Fibroblast of skin of right biceps (primary cell): ENCODE measurements at places on chromosomes 1 and 21.
A peak's percentile ranks its signal among the peaks of the same experiment; 100 is the strongest.

DNA sequence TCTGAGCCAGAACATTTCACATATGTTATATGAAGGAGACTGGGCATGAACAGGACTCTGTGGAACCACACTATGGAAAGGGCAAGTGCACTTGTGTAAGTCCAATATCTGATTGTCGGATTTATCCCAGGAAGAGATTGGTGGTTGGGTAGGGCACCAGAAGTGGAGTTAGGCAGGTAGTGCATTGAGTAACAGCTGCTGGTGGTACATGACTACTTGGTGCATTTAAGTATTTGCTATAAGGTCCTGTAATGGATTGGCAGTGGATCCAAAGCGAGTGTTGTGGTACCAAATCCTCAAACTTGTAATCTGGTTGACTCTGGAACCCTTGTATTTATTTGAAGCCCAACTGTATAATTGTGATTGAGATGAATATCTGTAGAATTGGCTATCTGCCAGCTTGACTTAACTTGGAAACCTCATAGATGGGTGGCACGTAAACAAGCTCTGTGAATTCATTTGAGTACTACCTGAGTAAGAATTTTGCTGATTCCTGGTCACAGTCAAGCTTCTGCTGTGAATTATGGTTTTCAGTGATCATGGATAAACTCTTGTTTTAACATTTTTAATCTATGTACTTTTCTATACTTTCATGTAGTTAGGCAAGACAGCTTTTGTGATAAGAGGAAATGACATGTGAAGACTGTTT lies 21.1 kb downstream of the UBAP2L start:
- no peak for DNase-seq

DNA sequence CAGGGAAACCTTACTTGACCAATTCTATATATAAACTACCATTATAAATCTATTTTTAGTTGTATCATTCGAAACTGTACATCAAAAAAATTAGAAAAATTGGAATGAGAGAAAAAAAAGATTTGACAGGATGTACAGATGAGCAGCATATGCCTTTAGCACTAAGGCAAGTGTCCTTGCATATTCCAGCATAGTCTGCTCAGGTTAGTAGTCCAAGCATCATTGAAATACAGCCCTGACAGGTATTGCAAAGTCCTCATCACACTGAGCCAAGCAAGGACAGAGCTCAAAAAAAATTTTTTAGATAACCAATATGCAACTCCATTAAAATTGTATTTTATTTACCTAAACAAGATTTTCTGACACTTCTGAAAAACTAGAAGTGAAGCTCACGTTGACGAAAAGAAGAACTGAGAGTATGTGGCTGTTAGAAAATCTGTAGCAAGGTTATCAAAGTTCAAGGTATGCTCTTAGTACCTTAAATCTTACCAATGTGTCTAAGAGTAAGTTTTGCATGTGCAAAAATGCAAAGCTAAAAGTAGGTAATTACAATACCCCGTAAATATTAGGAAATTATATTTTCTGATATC lies 465.6 kb upstream of the ADGRL4 start:
- DNase-seq = no peak

DNA sequence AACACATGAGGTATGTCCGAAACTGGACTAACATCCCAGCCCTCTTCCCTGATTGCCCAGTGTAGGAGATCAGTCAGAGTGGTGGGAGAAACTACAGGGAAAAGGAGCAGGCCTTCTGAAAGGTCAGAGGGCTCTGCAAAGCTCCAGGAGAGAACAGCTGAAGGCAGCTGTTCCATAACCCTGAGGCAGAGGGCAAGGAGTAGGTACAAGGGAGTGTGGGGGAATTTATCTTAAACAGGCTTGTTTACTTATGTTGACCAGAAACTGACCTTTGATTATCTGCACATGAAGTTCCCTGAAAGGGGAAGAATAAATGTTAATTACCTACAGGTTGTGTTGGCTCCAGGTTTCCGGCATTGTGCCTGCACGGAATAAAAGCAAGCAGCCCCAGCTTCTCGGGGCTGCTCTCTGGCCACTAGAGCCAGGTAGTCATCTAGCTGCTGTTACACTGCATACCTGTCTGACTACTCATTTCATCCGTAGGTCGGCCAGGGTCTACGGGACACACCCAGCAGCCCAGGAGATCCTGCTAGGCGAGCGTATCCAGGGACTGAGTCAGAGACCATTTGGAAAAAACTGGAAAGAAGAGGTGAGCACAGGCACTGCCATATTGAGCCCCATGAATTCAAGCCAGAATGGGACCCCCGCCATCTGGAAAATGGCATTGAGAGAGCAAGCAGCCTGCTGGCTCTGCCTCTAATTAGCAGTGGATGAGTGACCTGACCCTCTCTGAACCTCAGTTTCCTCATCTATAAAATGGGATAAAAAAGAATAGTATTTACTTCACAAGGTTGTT lies 14.9 kb upstream of the PAQR7 start:
- peak; percentile 62 for DNase-seq

DNA sequence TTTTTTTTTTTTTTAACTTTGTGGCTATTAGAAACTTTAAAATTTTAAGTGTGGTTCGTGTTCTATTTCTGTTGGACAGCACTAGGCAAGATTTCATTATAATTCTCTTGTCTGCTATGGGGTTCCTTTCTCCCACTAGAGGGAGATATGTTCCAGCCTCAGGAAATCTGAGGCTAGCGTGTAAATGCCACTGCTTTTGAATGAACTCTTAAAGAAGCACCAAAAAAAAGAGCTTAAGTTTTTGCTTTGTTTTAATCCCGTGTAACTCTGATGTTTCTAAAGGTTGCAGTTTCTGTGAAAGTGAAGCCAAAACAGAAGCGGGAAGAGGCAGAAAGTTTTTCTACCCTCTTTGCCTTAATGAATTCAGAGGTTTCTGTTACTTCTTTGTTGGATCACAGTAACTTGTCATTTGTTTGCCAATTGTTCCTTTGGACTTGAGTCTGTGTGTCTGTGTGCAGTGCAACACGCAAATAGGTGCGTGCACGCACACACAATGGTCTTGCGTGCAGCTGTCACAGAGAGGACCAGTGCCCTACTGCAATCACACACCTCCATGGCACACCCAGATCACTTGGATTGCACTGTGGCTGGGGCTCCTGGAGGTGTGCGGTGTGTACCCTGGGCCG lies 32.3 kb downstream of the HHAT start:
- peak; percentile 56 for DNase-seq

DNA sequence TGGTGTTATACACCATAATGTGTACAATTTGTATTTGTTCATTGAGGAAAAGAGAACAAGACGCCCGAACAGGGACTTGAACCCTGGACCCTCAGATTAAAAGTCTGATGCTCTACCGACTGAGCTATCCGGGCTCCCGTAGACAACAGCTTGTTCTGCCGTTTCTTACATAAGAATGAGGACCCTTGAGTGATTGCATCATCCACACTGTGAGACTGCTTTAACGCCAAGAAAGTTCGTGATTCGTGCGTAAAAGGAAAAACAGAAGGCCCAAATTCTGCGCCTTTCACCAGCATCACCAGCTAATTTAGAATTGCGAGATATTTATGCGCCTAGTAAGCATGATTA lies 9.3 kb upstream of the MDM4 start:
- DNase-seq = peak; percentile 93

GRCh38 chr1:198254948-198255347 lies 98.2 kb downstream of the NEK7 start:
- DNase-seq = no peak

DNA sequence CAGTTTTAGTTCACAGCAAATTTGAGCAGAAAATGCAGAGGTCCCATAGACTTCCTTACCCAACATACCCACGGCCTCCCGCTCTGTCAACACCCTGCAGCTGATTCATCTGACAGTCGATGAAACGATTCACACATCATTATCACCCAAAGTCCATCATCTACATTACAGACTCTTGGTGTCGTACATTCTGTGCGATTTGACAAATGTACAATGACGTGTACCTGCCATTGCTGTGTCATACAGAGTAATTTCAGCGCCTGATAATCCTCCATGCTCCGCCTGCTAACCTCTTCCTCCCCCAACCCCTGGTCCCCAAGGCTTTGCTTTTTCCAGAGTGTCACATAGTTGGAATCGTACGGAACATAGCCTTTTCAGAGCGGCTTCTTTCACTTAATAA lies 94.7 kb upstream of the SLC25A33 start:
- DNase-seq = peak; percentile 72

GRCh38 chr1:50328552-50328951 lies 94.7 kb downstream of the DMRTA2 start:
- DNase-seq = no peak

- peak; percentile 11 for DNase-seq
Measured at GRCh38 chr1:17075470-17076255, 21.8 kb upstream of the SDHB start.

GRCh38 chr1:109721971-109722370 lies 9.9 kb downstream of the GSTM5 start:
- no peak for DNase-seq

DNA sequence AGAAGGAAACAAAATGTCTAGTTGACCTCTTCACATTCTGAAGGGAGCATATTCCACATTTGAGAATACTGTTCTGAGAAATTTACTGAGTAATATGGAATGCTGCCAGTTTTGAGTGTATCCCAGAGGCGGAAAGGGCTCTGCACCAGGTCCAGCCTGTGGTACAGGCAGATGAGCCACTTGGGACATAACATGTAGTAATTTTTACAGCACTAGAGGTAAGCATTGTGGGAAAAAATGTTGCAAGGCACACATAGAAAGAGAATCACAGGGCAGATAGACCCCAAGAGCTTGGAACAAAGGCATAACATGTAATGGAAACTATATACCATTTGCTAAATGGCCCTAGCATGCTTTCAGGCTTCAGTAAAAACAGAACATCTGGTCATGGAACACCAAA lies 228.5 kb downstream of the USH2A start:
- DNase-seq = peak; percentile 18

GRCh38 chr1:27391511-27392095 lies 819 bp upstream of the GPR3 start:
- peak; percentile 63 for DNase-seq

DNA sequence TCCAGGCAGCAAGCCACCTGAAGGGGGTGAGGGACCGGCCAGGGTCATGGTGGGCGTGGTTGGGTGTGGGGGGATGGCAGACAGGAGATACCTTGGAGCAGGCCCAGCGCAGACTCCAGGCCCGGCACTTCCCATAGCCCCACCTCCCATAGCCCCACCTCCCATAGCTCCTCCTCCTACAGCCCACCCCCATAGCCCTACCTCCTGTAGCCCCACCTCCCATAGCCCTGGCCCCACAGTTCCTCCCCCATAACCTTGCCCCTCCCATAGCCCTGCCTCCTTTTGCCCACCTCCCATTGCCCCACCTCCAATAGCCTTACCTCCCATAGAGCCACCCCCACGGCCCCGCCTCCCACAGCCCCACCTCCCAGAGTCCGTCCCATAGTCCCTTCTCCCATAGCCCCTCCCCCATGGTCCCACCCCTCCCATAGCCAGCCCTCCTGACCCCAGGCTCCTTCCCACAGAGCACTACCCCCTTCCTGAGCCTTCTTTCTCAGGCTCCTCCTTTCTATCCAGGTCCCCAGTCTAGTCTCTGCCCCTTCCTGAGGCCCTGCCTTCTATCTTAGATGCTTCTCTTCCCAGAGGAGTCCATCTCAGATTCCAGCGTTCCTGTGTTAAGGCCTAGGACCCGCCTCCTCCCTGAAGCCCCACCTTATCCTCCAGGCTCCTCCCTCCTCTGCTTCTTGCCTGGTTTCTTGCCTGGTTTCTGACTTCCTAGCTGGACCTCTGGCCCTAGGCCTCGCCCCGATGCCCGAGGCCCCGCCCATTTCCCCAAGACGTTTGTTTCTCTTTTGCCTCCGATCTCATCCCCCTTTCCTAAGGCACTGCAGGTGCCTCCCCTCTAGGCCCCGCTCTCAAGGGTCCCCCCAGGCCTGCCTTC lies 46.8 kb downstream of the PTPRU start:
- DNase-seq = peak; percentile 78

GRCh38 chr21:42291751-42292562 lies 23.3 kb downstream of the TFF3 start:
- no peak for DNase-seq

- DNase-seq = no peak
Measured at GRCh38 chr1:235657269-235657668, 7.7 kb upstream of the GNG4 start.

DNA sequence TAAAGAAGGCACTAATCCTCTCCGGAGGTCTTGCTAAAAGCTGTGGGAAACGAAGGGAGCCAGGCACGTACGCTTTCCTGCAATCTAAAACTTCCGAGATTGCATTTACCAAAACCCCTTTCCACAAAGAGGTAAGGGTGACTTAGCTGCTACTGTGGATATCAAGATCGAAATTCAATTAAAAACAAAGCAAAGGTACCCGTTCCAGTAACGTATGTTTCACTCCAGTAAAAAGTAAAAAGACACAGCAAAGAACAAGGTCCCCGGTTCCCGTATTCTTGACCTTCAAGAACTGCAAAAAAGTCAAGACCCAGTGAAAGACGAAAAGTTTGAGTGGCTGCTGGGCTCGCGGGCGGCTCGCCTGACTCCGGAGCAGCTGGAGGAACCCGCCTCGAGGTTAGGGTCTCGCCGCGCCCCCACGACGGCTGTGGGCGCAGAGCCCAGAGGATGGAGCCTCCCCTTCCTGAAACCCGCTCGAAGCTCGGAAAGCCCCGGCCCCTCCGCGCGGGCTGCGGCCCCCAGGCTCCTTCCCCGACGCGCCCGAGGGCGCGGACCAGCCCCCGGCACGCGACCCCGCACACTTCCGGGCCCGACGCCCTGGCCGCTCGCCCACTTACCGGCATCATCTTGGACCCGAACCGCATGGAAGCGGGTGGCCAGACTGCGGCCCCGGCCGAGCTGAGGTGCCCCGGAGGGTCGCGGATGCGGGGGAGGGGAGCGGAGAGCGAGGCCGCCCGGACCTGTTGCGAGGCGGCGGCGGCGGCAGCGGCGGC lies 524 bp downstream of the TP53BP2 start:
- peak; percentile 64 for DNase-seq

DNA sequence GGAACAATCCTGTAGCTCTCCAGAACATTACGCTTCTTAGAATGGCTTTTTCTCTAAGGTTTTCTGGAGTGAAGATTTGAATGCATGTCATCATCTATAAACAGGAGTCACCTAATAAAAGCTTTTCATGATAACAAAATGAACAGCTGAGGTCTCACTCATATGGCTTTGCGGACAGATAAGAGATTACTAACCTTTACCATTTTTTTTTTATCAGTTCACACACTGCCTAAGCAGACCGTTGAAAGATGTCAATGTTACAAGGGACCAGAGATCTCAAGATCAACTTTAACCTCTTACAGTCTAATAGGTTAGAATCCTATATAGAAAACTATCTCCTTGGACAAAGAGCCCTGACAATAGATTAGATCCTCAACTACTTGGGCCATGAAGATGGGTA lies 41.4 kb downstream of the SCMH1 start:
- DNase-seq = no peak

- no peak for DNase-seq
Measured at GRCh38 chr1:189212606-189213005, 1265.1 kb downstream of the BRINP3 start.

DNA sequence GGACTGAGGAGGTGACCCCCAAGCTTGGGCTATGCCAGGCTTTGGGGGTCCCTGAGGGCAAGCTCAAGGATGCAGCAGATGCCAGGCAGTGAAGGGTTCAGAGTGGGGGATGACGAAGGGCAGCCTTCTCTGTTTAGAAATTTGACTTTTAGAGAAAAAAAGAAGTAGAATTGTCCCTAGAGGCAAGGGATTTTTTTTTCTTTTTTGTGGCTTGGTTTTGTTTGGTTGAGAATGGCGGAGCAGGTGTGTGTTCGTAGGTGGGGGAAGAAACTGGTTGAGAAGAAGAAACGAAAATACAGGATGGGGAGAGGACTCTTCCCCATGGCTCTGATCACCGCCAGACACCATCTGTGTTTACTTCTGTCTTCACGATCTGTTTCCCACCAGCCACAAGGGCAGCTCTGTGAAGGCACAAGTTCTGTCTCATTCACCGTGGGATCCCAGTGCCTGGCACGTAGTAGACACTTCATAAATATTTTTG lies 8.2 kb downstream of the PLA2G5 start:
- DNase-seq = no peak

GRCh38 chr1:112431038-112431437 lies 35.0 kb downstream of the CTTNBP2NL start:
- no peak for DNase-seq
